Effector CD8-positive, alpha-beta T cell (primary cell): ENCODE measurements at places on chromosomes 16 and 17.

DNA sequence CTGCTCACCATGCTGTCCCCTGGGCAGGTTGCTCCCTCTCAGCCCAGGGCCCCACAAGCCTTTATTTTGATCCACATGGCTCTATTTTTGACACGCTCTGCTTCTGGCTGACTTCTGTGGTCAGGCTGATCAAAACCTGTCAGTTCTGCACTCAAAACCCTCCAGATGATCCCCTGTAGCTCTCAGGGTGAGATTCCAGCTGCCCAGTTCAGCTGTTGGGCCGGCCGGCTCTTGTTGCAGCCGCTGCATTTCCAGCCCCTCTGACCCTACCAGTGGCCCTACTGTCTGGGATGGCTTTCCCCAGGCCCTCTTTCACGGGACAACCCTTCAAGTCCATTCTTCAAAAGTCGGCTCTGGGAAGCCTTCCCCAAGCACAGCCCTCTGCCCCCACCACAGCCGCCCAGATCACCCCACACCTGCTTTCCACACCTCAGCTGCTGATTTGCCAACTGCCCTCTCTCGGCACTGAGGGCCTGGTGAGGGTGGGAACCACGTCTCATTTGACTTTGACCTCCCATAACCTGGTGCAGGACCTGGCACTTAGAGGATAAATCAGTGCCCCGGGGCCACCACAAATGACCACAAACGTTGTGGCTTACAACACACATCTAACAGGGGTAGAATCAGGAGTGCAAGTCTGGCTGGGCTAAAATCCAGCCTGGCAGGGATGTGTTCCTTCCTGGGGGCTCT lies 16.3 kb upstream of the CACNG4 start:
- DNase-seq = no peak

DNA sequence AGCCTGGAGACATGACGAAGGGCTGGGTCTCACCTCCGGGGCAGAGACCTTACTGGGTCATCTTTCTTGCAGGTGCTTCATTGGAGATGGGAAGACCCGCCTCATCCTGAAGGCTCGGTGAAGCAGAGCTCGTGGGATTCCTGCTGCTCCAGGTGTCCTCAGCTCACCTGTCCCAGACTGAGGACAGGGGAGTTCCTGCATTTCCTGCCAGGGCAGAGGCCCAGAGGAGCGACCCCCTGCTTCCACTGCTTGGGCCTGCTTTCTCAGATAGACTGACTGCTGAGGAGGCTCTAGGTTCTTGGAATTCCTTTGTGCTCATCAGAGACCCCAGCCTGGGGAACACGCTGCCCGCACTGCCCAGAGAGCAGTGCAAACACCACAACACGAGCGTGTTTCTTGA lies 11.6 kb downstream of the AQP8 start:
- no peak for DNase-seq

DNA sequence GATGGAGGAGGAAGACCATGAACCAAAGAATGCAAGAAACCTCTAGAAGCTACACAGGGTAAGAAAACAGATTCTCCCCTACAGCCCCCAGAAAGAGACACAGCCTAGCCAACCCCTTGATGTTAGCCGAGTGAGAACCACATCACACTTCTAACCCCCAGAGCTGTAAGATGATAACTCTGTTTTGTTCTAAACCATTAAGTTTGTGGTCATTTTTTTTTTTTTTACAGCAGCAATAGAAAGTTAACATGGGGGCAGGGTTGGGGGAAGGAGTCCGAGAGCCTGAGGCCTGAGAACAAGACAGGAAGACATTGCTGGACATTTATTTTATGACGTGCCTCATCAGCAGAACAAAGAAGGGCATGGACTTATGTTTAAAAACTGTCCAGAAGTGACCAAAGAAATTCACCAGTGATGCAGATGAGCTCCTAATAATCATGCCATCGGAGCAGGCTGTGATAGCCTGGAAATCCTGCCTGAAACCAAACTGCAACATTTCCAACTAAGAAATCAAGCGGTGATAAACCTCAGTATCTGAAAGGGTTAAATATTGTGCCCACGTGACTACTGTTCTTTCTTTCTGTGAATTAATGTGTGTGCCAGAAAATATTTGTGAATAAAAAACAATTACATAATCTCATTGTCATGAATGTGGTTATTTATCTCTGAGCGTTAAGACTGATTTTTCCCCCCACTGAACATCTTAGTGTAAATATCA lies 1.1 kb downstream of the ABCA9 start:
- no peak for DNase-seq

DNA sequence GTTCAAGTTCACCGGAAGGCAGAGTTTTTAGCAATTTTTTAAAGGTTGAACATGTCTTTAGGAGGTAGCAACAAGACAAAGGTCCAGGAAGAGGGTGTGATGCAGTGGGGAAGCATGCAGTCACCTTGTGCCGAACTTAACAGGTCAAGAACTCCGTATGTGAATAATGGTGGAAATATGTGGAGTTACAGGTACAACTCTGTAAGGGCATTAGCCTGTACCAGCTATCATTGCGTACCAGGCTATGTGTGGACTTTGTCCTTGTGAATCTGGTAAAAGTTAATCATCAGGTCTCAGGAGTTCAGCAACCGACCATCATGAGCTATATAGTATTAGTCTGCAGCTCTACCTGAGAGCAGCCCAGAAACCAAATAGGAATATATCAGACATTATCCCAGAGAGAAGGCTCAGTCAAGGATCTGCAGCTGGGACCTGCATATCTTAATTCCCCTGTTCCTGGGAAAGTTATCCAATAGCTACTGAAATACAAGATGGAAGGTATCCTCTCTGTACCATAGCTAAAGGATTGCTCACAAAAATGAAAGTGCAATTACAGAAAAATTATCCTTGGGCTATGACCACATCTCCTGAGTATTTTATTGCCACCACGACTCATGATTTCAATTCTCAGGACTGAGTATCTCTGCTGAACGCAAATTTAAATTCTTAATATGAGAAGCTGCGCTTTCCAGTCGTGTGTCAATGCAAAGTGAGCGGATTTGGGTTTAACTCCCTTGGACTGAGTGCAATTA lies 469.3 kb downstream of the CDH13 start:
- DNase-seq = no peak

GRCh38 chr16:85286951-85287814 lies 174.9 kb upstream of the CIBAR2 start:
- no peak for DNase-seq

- no peak for DNase-seq
Observed at GRCh38 chr16:67389911-67390815, 3.1 kb downstream of the TPPP3 start.

- no peak for DNase-seq
Observed at GRCh38 chr16:87463722-87464690, 28.8 kb downstream of the ZCCHC14 start.

DNA sequence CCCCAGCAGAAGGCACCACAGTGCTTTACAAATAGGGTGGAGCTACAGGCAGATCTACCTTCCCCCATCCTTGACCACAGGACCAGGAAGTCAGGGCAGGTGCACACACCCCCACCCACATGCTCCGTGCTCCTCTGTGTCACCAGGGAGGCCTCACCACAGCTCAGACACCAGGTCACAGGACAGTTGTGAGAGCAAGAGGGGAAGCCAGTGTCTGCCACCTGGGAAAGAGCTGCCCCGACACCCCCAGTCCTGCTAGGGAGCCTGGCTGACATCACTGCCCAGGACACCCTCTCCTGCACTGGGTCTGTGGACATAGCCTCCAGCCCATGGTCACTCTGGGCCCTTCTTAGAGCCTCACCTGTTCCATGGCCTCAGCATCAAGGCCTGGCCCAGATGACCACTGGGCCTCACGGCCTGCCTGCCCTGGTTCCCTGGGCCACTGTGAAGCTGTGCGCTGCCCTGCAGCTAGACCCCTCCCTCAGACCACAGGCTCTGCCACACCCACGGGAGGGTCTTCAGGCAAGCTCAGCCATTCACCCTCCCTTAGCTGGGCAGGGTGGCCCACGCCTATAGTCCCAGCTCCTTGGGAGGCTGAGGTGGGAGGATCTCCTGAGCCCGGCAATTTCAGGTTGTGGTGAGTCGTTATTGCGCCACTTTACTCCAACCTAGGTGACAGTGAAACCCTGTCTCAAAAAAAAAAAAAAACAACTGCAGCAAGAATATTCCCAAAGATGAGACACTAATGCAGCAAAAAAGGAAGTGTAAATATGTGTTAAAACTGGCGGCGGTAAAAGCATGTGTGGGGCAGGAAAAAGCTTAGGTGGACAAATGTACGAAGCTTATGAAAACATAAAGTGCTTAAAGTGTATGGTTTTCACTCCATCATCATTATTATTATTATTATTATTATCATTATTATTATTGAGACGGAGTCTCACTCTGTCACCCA lies 14.2 kb downstream of the POLR3K start:
- DNase-seq = no peak

GRCh38 chr17:40937384-40937819 lies at the start of gene KRT23:
Gene KRT23 (minus strand): TSS chr17:40937646. CDS start chr17:40936603, 1,043 bp downstream.
- DNase-seq = no peak

DNA sequence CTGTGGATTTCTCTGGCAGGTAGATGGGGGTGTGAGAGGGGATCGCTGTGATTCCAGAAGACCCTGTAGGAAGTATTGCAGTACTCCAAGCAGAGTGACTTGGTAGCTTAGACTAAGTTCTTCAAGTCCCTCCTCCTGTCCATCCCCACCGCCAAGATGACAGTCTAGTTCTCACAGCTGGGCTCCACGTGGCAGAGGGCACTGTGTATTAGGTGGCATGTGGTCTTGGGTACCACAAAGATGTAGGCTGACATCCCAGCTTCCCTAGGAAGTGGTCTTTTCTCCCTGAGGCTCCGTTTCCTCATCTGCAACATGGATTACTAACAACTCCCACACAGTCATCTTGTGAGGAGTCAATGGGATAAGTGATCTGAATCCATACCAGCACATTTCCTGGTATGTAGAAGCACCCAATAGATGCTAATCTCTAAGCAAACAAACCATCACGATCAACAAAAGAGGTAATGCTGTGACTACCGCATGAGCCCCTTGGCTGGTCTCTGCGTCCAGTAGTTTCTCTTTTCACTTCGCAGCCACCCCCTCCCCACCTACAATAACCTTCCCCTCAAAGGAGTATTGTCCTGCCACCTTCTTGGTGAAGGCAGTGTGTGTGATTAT lies 349.1 kb upstream of the EEF2KMT start:
- DNase-seq = no peak

DNA sequence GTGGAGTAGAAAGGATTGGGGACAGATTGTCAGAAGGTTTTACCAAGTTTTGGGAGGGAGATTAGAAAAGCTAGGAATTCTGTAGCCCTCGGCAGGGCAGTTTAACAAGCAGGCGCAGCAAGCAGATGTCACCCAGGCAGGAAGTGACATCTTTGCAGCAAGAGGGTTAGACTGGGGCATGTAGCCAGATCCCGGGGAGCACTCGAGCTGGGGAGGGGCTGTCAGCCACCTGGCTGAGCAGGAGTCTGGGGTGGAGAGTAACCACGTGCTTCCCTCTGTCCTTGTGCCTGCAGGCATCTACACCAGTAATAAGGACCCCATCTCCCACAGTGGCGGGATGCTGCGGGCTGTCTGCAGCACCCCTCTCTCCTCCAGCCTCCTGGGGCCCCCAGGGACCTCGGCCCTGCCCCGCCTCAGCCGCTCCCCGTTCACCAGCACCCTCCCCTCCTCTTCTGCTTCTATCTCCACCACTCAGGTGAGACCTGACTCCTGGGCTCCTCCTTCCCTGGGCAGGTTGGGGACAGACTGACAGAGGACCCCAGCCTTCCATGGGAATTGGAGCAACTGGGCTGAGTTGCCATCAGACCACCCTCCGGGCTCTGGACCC lies 12.2 kb downstream of the MLLT6 start:
- no peak for DNase-seq
